ENCODE measurements at places on chromosomes 5 and 9. TPM values are rescaled to one million over a fixed set of nuclear protein-coding genes. Genes with fewer than 3 reads are reported as not detected.

The SPINK7 gene
- total RNA-seq: 4.2 TPM

The SH2D3C gene
- not detected for total RNA-seq

The TMEM267 gene
- 7.1 TPM for total RNA-seq

The BHMT2 gene
- total RNA-seq: not detected

The RAD50 gene
- 18.5 TPM for total RNA-seq

The SLC46A2 gene
- total RNA-seq: not detected

The PCDHGA4 gene
- total RNA-seq: 0.23 TPM

The PCDHA13 gene
- total RNA-seq: not detected

The LCN1 gene
- total RNA-seq: not detected

The PHYHD1 gene
- total RNA-seq: 6.3 TPM

The NR5A1 gene
- not detected for total RNA-seq

The MSMP gene
- total RNA-seq: not detected

The STK32A gene
- total RNA-seq: 0.46 TPM

The CMYA5 gene
- 0.09 TPM for total RNA-seq

The FAM120AOS gene
- 23.6 TPM for total RNA-seq

The ITGA2 gene
- 24.0 TPM for total RNA-seq

The WNK2 gene
- total RNA-seq: 0.23 TPM

The C9orf153 gene
- total RNA-seq: not detected

All from airway epithelial cell (primary cell).